Stimulated activated CD4-positive, alpha-beta T cell treated with anti-CD3 and anti-CD28 coated beads, Interleukin-1b, Interleukin-23, amount 100 ng/mL, for 1 hour (primary cell): ENCODE measurements at places on chromosomes 2 and 18.

DNA sequence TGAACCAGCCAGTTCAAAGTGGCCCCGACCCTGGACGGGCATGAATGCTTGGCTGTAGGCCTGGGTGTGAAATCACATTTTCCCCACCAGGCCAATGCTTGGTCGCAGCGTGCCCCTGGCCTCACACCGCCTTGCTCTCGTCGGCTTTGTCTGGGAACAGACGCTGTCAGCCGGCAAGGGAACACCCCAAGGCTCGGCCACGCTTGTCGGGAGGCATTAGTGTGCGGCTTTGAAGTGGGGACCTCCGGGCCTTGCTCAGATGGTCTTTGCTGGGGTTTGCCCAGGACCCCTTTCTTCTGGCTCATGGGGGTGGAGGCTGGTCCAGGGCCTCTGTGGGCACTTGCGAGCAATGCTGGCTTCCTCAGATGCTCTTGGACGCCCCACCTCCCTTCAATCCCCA is 79.1 kb downstream of the INHBB start:
- no peak for DNase-seq

GRCh38 chr2:152284398-152284797 is 50.6 kb upstream of the FMNL2 start:
- no peak for DNase-seq

- no peak for DNase-seq
These were observed 702.2 kb upstream of the NRXN1 start for GRCh38 chr2:51734115-51734514.

DNA sequence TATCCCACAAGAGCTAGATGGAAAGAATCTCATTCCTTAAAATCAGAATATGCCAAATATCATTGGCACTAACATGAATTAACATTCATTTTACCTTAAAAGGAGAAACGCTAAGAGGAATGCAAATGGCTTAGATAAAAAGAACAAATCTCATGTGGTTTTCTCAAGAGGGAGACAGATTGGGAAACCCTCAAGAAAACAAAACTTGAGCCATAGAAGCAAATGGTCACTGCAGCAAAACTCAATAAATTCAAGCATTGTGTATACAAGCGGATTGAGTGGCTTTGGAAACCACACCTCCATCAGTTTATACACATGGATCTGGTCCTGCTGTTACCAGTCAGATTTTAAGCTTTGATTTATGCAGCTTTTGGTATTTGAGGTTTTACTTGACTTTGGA is 1331.8 kb upstream of the ZEB2 start:
- no peak for DNase-seq

GRCh38 chr2:2291500-2292260 is 39.4 kb downstream of the MYT1L start:
- DNase-seq = no peak

DNA sequence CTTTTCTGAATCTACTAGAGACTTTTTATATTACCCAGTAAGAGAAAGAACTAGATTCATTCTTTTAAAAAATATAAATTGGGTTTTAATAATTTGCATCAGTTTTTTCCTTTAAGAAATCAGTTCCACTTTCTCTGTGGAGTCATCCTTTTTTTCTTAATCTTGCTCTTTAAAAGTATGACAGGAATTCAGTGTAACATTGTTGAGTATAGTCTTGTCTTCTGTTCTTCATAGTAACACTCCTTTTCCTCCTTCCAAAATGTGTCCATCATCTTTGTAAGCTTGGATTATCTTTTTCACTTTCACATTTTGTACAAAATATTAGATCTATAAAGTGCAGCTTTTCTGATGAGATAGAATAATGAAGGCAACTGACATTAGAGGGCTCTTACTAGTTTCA is 135.4 kb downstream of the HAUS1 start:
- DNase-seq = no peak

- DNase-seq = no peak
These were observed 458.6 kb downstream of the FBXO15 start for GRCh38 chr18:73688851-73689711.

GRCh38 chr2:45323344-45323743 is 287.7 kb downstream of the SRBD1 start:
- no peak for DNase-seq

DNA sequence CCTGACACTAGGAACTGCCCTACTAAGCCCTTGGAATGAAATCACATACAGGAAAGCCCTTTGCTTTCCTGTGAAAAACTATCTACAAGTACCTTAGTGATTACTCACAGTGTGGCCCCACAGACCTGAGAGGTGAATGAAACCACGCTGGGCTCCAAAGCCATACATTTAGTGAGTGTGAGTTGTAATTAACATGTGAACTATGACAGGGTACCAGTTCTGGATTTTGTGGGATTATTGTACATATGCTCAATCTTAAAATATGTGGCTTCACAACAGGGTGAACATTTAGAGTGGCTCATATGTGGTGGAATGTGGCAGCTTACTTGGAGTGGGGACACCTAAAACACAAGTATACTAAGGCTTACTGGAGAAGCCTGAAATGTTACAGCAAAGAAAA is 12.3 kb downstream of the KCTD1 start:
- no peak for DNase-seq

DNA sequence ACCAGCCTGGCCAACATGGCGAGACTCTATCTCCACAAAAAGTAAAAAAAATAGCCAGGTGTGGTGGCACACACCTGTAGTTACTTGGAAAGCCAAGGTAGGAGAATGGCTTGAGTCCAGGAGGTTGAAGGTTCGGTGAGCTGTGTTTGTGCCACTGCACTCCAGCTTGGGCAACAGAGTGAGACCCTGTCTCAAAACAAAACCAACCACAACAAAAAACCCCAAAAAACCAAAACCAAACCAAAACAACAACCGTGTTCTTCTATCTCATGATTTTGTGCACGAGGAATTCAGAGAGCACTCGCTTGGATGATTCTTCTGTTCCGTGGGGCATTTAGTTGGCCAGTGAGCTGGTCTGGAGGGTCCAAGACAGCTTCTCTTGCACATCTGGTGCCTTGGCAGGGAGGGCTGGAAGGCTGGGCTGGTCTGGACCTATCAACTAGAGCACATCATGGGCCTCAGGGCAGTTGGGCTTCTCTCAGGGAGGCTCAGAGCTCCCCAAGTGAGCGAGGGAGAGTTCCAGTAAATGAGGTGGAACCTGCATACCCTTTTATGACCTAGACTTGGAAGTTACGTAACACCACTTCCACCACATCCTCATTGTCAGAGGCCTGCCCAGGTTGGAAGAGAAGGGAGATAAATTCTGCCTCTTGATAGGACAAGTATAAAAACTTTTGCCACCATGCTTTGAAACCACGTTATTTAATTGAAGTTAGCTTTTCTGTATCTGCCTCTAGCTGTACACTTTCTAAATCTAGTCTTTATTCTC is 25.2 kb downstream of the SIX2 start:
- DNase-seq = no peak

DNA sequence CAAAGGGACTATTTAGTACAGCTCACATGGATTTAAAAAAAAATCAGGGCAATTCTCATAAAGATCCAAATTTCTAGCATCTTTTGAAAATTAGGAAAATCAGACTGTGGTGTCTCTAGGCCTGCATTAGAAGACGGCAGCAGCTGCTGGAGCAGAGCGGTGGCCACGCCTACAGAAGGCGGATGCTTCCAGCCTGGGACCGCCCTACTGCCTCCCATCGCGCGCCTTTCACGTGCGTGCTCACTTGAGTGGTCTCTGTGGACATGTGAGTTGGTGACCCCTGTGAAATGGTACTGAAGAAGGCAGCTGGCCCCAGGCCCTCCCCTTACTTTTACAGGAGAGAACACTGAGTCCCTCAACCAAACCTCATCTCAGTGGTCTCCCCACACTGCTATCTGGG is 15.2 kb upstream of the ZFP36L2 start:
- no peak for DNase-seq

DNA sequence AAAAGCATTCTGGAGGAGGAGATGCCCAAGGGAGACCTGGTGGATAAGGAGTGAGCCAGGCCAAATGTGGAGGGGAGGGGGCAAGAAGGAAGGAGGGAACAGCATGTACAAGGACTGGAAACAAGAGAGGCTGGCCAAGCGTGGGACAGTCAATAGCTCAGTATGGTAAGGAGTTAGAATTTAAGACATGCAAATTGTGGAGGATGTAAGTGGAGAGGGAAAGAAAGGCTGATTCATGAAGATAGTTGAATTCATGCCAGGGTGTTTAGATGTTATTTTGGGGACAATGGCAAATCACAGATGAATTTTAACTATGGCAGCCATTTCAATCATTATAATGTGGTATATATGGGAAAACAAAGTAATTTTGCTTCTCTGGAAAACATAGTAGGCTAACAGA is 462.3 kb downstream of the MEIS1 start:
- DNase-seq = no peak

- DNase-seq = no peak
These were observed 152.6 kb upstream of the KYNU start for GRCh38 chr2:142724713-142725349.

DNA sequence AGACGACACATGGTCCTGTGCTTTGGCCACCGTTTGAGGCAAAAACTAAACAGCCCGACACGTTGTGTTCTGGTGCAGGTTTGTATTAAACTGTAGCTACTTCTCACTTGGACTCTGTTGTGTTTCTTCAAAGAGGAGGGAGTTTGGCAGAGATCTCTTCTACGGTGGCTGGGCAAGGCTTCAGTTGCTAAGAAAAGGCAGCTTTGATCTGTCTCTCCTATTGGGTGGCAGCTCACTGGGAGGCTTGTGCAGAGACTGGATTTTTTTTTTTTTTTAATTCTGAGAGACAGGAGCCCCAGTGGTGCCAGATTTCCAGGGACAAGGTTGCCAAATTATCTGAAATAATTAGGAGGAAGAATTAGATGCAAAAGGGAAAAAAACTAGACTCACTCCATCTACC is 20.2 kb upstream of the MAPRE3 start:
- DNase-seq = no peak

GRCh38 chr2:65525616-65526231 is 93.3 kb upstream of the SPRED2 start:
- DNase-seq = no peak

DNA sequence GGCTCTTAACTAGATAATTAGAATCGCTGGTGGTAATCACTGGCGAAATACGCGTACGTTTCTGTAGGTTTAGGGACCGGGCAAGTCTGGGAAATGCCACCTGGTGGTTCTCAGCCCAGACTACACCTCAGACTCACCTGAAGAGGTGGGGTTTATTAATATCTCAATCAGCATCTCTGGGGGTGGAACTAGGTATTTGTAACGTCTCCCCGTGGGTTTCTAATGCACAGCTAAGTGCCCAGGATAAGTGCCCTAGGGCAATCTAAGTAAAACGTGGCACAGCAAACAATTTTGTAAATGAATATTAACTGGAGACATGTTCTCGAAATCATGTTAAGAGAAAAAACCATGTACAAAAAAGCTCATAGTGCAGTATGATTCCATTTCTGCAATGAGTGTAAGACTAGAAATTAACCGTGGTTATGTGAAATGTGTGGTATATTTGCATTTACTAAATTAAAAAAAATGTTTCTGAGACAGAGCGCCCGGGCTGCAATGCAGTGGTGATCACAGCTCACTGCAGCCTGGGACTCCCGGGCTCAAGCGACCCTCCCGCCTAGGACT is 760 bp upstream of the CNOT11 start:
- no peak for DNase-seq

GRCh38 chr2:197461057-197461456 is 7.7 kb downstream of the COQ10B start:
- DNase-seq = no peak

DNA sequence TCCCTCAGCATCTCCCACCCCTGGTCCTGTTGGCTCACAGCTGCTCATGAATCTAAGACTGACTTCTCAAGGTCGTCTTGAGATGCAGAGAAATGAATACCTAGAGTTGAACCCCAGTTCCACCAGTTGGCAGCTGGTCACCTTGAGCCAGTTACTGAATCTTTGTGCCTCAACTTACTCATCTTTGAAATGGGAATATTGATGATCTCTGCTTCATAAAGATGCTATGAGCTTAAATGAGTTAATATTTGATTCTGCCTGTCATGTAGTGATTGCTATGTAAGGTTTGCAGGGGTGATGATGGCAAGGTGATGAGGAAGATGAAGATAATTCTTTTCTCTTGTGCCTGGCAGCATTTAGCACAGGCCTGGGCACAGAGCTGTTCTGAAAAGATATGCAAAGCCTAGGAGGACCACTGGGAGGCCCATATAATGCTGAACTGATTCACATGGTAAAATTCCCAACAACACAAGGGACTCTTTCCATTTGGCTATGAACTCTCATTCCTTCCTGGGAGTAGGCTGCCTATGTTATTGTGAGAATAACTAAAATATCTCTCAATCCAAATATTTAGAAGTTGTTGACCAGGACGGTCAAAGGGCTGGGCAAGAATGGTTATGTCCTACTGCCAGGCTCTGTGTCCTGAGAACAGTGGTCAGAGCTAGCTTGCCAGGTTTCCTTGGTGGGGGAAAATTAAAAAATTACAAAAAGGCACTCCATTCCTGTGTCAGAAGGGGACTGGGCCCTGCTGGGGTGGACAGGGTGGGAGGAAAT is 70.9 kb downstream of the APOB start:
- no peak for DNase-seq

GRCh38 chr18:35463827-35464226 is 33.9 kb downstream of the INO80C start:
- no peak for DNase-seq

DNA sequence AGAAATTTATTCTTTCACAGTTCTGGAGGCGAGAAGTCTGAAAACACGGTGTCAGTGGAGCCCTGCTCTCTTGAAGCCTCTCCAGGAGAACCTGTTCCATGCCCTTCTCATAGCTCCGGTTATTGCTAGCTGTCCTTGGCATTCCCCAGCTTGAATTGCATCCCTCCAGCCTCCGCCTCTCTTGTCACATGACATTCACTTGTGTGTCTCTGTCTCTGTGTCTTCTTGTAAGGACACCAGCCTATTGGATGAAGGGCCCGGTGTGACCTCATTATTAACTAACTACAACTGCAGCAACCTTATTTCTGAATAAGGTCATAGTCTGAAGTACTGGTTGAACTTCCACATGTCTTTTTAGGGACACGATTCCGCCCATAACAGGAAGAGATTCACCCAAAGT is 4.5 kb upstream of the PRSS56 start:
- no peak for DNase-seq

DNA sequence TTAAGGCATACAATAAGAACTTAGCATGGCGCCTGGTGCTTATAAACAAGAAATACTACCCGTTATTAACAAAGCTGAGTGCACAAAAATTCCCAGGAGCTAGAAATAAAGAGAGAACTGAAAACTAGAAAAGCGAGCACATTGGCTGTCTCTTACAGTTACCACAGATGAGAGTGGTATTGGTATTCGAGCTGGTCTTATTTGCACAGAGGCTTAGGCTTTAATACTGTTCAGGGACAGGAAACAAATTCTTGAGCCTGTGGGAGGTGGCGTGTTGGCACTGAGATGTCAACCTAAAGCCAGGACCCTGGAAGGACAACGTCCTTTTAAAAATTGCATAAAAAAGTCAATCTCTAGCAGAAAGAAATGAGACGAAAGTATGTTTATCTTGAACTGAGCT is 67.3 kb upstream of the IGFBP2 start:
- DNase-seq = no peak
